Stimulated activated CD8-positive, alpha-beta memory T cell treated with anti-CD3 and anti-CD28 coated beads, Interleukin-4, amount 100 ng/mL, for 4 hours (primary cell): ENCODE measurements at places on chromosomes 1 and 21.

DNA sequence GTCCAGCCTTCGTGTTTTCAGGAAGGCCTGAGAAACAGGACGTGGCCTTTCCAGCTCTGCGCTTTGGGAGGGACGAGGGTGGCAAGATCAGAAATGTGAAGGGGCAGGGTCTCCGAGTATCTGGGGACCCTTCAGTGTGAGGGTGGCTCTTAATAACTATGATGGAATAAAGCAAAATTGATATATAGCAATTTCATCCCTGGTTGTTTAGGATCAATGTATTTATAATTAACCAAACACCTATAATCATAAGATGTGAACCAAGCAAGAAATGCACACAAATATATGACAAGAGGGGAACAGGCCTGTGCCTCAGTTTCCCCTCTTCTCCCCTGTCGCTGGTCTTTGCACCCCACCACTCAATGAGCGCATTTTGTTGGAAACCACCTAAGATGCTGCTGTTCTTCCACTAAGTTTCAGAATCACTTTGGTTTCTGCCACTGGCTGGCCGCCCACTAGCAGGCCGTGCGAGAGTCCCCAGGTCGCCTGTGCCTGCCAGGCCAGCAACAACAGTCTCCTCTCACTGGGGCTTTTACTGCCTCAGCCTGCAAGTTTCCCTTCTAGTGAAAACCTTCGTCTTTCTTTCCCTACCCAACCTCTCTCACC is 36.6 kb downstream of the UBASH3A start:
- DNase-seq = no peak

GRCh38 chr1:55143684-55144083 is 71.5 kb downstream of the USP24 start:
- DNase-seq = no peak

- no peak for DNase-seq
These were observed 877 bp downstream of the IRF2BP2 start for GRCh38 chr1:234608911-234609690.

DNA sequence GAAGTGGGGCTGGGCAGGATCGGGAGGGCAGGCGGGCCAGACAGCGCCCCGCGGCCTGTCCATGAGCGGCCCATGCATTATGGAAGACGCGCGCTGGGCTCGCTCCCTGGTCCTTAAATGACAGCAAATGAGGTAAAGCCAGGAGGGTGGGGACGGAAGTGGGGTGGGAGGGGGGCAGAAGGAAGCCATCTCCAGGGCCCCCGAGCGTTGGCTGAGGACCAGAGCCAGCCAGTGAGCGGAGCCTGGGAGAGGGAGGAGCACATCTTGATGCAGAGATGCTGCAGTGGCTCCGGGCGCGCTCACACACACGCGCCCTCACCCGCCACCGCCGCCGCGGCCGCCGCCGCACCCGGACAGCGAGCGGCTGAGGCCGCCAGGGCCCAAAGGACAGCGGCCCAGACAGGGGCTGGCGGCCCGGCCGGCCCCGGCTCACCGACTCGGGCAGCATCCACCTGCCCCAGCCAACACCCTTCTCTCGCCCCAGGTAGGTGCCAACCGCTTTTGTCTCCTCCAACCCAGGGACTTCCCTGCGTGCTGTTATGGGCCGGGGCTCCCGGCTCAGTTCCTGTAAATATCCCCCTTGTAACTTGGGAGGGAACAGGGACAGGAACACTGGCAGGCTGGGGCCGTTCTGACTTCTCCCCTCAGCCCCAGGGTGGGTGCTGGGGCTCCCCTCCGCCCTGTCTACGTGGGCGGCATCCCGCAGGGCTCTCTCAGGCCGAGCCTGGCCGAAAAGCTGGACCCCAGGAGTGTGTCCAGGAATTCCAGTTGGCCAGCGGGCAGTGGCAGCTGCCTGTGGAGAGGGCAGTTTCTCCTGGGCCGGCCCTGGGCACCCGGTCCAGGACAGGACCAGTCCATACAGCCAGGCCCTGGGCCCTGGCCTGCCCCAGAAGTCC is at the start of gene CNTN2:
CNTN2 (plus strand) TSS at position 302 of the 896 bp plus-strand sequence. CDS start 9,974 bp downstream, outside the sequence.
- DNase-seq = no peak

DNA sequence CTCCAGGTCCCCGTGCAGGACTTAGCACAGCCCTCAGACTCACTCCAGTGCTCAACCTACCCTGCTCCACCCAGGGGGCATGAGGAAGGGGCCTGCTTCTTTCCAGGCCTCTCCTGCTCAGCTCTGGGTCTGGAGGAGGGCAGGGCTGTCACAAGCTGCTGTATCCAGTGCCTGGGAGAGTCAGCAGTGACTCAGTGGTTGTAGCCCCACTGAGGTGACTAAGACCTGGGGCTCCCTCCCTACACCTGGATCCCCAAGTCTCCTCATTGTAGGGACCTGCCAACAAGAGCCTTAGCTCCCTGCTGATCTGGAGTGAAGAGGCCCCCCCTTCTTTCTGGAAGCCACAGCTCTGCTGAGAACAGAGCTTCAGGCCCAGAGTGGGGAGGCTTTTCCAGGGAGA is 36.1 kb upstream of the FAM131C start:
- DNase-seq = no peak

- DNase-seq = no peak
These were observed 233.1 kb downstream of the CAMTA1 start for GRCh38 chr1:7018351-7018750.

GRCh38 chr1:223244366-223245103 is 101.5 kb upstream of the TLR5 start:
- DNase-seq = no peak

DNA sequence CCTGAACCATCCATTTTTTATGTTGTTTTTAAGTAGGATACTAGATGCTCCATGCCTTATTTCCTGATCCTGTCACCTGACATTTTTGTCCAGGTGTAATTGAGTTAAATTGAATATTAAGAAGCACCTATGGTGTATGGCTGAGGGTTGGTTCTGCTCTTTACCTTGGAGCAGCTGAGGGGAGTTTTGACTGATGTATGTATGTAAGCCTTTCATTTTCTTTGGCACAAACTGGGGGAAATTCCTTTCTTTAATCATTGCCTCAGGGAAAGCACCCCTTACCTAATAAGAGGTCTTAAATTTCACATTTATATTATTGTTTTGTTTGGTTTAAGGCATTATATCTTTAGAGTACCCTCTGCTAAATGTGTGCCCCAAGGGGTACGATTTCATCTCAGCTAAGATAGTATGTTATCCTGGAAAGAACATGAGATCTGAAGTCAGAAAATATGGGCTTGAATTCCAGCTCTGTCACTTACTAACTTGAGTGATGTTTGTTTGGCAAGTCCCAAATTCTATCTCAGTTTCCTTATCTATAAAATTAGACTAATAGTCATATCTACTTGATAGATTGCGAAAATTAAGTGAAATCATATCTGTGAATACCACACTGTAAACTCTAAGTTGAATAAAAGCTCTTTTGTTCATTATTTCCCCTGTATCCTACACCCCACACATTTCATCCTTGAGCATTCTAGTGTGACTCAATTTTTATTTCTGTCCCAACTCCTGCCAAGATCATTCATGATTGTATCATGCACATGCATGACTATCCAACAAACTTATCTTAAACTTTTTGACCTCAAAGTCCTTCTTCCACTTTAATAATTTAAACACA is 57.7 kb upstream of the NUF2 start:
- DNase-seq = no peak

DNA sequence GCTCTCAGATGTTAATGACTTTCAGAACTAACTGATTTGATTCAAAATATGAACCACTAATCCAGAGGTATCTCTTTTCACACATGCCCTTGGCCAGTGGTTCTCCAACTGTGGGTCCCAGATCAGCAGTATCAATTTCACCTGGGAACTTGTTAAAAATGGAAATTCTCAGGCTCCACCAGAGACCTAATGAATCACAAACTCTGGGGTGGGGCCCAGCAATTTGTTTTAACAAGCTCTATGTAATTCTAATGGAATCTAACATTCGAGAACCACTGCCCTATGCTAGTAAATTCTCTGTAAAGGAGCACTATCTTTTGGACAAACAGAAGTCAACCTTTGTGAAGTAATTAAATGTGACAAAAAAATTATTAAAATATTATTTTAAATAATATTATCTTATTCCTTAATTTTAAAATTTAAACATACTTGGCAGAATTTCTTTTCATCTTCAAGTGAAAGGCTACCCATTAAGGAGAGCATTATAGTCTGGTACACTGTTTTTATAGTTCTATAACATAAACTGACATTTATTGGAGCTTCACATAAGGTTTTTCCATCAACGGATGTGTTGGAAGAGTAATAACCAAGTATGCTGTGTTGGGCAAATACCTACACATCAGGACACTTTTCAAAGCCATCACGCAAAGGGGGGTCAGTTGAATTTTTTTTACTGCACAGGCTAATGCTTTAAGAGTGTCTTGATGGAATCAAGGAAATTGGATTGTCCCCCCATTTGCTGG is 130.4 kb downstream of the LHX4 start:
- DNase-seq = no peak

DNA sequence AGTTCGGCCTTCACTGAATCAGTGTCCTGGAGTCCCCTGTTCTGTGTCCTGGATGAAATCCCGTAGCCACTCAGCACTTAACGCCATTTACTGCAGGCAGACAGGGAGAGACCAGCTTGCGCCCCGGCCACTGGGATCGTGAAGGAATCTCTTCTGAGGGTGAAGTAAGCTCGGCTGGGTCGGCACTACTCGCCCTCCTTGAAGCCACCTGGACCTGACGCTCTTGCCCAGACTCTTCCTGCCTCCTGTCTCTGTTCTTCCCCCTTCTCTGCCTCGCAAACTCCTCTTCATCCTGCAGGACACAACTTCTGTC is 99.9 kb upstream of the ZBTB40 start:
- no peak for DNase-seq

DNA sequence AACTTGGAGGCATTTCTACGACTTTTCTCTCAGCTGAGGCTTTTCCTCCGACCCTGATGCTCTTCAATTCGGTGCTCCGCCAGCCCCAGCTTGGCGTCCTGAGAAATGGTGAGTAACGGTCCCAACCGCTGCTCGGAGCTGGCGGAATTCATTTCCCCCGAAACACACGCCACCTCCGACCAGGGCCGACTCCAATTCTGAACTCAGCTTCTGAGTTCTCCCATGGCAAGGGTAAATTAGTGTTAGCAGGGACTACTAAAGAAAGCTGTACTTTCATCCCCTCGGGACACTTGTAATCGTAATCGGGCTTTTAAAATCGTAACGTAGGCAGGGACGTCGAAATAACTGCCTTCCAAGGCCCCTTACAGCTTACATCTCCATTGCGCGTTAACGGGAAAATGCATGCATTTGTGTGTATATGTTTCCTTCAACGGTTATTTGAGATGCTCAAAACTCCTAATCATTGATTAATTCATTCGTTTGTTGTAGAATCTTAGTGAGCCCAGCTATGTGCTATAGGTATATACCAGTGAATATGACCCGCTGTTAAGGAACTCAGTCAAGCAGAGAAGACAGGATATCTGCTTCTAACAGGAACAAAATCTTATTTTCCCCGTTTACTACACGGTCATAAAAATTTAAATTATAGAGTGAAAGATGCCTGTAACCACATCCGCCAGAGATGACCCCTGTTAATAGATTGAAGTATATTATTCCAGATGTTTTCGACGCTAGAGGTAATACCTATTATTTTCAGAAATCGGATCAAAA is 472 bp downstream of the DTL start:
- DNase-seq = no peak

DNA sequence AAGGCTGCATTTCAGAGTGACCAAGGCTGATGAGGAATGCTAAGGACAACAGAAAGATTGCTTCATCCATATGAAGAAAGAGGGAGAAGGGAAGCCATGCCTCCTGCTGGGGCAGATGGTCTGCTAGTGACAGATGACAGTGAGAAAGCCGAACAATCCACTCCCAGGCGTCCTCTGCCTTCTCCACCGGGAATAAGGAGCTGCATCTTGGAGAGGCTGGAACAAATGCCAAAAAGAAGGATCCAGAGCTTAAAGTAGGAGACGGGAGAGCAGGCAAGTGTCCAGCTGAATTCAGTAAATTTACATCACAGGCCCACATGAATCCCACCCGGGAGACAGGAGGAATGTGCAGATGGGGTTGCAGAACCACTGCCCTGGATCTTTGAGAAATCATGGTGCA is 33.4 kb downstream of the DDX20 start:
- DNase-seq = no peak

GRCh38 chr1:234586304-234586703 is 23.7 kb downstream of the IRF2BP2 start:
- no peak for DNase-seq

DNA sequence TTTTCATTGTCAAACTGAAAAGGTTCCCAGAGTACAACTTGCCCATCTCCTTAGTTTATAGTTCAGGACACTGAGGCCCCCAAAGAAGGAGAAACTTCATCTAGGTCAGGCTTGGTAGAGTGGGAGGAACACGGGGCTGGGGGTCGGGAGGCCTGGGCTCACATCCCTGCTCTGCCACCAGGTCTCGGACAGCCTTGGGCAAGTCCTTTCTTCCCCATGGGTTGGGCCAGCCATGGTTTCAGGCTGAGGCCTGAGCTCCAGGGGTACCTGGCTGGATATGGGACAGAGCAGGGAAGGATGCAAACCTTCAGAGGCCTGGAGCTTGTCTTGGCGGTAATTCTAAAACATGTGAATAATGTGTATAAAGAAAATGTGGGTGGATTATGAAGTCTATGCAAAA is 17.0 kb downstream of the FOXO6 start:
- no peak for DNase-seq

GRCh38 chr1:229396585-229397206 is 37.2 kb downstream of the ACTA1 start:
- no peak for DNase-seq

GRCh38 chr21:35814858-35815619 is 245.3 kb downstream of the SETD4 start:
- DNase-seq = no peak

GRCh38 chr1:80657707-80658106 is 1143.0 kb upstream of the ADGRL2 start:
- DNase-seq = no peak

DNA sequence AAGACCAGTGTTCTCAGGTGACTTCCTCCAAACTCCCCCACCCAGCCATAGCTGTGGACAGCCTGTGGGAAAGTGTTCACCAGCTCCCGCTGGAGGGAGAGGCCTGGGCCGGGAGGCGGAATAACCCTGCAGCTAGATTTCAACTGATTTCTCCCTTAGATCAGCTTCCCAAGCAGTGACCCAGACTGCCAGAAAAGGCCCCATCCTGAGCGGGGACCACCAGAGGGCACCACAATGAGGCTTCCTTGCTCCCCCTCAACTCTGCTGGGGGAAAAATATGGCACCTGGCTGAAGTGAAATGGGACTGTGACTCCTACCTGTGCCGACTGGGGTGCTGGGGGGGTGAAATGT is 50.8 kb downstream of the RHBG start:
- DNase-seq = peak; percentile 31

GRCh38 chr1:21262293-21263051 is 27.8 kb downstream of the ECE1 start:
- no peak for DNase-seq

DNA sequence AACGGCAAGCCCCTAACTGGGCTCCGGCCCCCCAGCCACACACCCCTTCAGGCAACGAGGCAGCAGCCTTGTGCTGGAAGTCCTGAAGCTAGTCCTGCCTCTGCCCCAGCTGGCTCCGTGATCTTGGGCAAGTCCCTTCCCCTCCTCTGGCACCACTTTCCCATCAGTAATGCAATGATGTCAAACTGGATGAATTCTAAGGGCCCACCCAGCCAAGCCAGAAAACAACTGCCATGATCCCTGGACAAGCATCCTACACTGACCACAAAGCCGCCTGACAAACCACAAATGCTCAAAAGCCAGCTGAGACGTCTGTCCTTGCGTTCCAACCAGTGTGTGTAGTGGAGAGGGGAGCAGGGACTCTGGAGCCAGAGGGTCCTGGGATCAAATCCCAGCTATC is 26.8 kb downstream of the IFFO2 start:
- no peak for DNase-seq

GRCh38 chr1:228373681-228374571 is 32.7 kb downstream of the TRIM11 start:
- DNase-seq = no peak
